Dermis blood vessel endothelial cell (primary cell): ENCODE measurements at places on chromosomes 6 and 20. TPM values are rescaled to one million over a fixed set of nuclear protein-coding genes. Genes with fewer than 3 reads are reported as not detected.

Gene FILIP1
- 11.3 and 21.1 TPM in 2 replicates for total RNA-seq

Gene KIF25
- not detected in 2 replicates for total RNA-seq

Gene MYB
- total RNA-seq, result 0.17 and 0.19 TPM in 2 replicates

Gene CITED2
- total RNA-seq, result 28.8 and 50.0 TPM in 2 replicates

Gene CTSZ
- 250 and 566 TPM in 2 replicates for total RNA-seq

Gene C6orf141
- 42.3 and 60.4 TPM in 2 replicates for total RNA-seq

Gene ANGPT4
- not detected in 2 replicates for total RNA-seq

Gene JPH2
- total RNA-seq, result 0.09 and 0.17 TPM in 2 replicates

Gene ITPA
- 33.6 and 36.6 TPM in 2 replicates for total RNA-seq
